ENCODE measurements at places on chromosomes 1 and 21.

GRCh38 chr21:24785033-24785432, 822.2 kb downstream of the MRPL39 start:
- no peak for DNase-seq

GRCh38 chr1:84939761-84940160, 46.8 kb upstream of the LPAR3 start:
- DNase-seq, result no peak

DNA sequence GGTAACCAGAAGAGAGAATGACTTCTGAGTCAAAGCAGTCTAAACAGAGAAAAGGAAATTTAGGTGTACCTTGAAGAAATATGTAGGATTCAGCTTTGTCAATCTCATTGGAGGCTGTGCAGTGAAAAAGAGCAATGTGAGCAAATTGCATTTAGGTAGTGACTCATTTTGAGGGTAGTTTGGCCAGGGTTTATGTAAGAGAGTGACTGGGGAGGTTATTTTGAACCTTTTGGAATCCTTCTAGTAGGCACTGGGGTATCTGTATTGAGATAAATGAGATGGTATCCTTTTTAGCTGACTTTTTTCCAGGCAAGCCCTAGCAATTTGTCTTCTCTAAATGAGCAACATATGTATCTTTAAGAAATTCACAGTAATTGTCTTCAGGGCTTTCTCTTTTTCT, 95.9 kb downstream of the DISP1 start:
- DNase-seq, result peak; percentile 77

- no peak for DNase-seq
Observed at GRCh38 chr1:68157416-68157815, 74.9 kb downstream of the WLS start.

DNA sequence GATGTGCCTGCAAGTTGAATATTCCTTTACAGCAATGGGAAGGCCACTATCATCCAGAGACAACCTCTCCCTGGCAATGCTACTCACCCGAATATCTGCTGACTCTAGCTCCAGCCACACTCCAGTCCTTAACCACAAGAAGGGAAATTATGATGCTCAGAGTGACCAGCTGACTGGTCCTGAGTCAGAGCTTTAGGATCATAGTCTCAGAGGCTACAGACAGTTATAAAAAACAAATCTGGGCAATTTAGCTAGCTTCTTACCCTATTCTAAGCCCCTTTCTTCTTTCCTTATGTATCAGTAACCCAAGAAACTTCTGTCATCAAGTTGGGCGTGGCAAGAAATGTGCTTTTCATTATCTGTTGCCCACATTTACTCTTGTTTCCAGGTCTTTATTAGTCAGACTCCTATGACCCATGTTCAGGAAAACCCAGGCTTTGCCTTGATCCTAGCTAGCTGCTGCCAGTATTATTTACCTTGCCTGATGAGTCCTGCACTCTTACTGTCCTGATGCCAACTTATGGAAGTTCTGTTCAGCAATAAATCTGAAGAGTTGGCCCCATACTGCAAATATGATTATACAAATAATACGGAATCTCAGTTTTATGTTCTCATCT, 207.0 kb downstream of the TTLL7 start:
- DNase-seq, result peak; percentile 17

DNA sequence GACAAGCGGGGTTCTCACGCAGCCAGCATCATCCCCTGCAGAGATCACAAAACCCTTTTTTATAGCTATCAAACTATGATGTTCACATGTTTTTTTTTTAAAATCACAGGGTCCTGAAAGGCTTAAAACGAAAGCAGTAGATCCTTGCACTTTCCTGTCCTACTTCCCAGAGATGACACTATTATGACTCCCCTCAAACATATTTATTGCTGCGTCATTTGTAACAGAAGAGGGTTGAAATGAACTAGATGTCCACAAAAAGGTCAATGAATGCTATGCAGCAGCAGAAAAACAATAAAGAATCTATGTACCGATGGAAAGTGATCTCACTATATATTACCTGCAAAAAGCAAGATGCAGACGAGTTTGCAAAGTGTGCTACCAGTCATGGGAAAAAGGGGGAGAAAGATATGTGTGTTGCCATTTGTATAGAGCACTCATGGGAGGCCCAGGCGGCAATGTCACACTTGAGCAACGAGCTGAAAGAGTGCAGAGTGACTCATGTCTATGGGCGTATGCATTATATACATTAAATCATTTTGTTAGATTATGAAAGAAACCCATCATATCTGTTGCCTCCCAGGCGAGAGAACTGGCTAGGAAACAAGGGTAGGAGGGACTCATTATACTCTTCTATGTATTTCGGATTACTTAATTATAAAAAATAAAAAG, 68.9 kb upstream of the PARP1 start:
- DNase-seq, result no peak

- DNase-seq, result no peak
Observed at GRCh38 chr1:84269306-84269705, 32.2 kb upstream of the SAMD13 start.

GRCh38 chr21:44419679-44420078, 35.6 kb upstream of the LRRC3 start:
- DNase-seq, result no peak

GRCh38 chr1:7424352-7424890, 346.7 kb upstream of the VAMP3 start:
- no peak for DNase-seq

DNA sequence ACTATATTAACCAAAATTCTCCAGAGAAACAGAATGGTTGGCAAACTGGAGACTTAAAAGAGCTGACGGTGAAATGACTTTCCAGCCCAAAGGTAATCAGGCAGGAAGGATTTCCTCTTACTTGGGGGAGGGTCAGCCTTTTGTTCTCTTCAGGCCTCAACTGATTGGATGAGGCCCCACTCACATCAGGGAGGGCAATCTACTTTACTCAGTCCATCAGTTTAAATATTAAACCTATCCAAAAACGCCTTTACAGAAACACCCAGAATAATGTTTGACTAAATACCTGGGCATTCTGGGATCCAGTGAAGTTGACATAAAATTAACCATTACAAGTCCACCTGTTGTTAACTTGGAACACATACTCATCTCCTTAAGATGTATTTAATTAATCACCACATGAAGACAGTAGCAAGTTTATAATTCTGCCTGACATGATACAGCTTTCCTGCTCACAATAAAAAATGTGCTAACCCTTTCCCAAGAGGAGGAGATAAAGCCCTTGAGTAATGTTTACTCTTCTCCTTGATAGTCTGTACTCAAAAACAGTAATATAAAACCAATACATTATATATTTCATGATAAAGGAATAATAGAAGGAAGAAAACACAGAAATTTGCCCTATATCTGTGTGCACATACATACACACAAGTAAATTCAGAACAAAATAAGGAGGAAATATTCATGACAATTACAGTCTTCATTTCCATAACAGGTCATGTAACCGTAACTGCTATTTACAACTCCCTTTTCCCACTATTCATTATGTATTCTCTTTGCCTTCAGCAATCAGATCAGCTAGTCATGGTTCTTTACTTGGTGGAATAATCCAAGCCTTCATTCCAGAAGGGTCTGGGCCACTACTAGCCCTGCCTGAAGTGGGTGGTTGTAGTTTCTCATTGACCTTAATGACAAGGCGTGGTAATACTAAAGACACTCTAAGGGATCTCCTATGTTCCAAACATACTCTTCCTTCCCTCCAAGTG, 107.5 kb upstream of the RUNX1 start:
- DNase-seq, result no peak

DNA sequence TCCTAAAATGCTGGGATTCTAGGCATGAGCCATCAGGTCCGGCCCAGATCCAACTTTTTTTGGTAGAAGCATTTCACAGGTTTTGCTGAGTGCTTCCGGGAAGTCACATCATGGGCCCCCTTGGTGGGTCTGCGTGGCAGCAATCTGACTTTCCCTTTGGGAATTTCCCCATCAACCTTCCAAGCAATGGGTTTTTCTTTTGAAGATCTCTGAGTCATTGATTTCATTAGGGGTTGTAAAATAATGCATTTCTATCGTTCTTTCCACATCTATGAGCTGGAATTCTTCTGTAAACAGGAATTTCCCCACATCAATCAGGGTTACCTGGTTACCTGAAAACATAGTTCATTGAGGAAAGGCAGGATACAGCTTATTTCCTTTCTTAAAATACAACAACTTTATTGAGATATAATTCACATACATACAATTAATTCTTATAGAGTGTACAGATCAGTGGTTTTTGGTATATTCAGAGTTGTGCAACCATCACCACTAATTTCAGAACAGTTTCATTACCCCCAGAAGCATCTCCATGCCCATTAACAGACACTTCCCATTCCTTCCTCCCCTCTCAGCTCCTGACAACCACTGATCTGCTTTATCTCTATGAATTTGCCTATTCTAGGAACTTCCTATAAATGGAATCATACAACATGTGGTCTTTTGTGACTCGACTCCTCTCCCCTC, 9.9 kb upstream of the ZBTB17 start:
- DNase-seq, result no peak

DNA sequence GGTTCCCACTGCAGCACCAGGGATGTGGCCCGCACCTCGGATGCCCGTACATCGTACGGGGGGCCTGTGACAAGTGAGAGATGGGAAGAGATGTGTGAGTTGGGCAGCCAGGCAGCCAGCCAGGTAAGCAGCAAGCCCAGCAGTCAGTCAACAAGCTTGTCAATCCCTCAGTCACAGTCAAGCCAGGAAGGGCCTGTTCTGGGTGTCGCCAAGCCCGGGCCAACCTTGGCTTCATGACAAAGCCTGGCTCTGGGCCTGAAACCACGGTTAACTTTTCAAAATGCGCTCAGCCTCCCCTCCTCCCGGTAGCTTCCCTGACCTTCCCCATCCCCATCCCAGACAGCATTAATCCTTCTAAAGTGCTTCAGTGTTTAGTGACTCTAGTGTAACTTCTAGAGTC, 31.8 kb downstream of the MYOM3 start:
- DNase-seq, result no peak

DNA sequence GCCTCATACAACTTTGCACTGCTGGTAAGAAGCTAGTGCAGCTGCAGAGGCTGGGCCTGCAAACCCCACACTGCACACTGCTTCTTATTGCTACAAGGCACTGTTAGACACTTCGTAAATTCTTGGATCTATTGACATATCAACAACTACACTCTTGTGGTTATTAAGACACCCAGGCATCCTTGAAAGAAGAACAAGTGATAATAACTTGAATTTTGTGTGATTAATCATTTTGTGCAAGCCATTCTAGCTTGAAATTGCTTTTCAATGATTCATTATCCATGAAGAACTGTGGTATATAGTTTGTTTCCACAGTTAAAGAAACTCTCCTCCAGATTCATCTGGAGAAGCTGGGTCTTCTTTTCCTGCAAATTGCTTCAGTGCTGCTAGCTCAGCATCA, 33.7 kb upstream of the IFI44L start:
- DNase-seq, result peak; percentile 25

GRCh38 chr1:47919113-47919833, 77.9 kb downstream of the TRABD2B start:
- DNase-seq, result no peak

- no peak for DNase-seq
Observed at GRCh38 chr1:94675373-94675772, 133.8 kb upstream of the F3 start.

- DNase-seq, result no peak
Observed at GRCh38 chr21:31798842-31799704, 67.2 kb upstream of the SCAF4 start.

- no peak for DNase-seq
Observed at GRCh38 chr1:1181938-1182410, 8.3 kb downstream of the TTLL10 start.

- no peak for DNase-seq
Observed at GRCh38 chr1:100769323-100769722, 49.8 kb downstream of the VCAM1 start.

- DNase-seq, result no peak
Observed at GRCh38 chr1:111468717-111469100, 5.1 kb upstream of the C1orf162 start.

GRCh38 chr1:6424000-6424565, 493 bp upstream of the ESPN start:
- DNase-seq, result no peak

DNA sequence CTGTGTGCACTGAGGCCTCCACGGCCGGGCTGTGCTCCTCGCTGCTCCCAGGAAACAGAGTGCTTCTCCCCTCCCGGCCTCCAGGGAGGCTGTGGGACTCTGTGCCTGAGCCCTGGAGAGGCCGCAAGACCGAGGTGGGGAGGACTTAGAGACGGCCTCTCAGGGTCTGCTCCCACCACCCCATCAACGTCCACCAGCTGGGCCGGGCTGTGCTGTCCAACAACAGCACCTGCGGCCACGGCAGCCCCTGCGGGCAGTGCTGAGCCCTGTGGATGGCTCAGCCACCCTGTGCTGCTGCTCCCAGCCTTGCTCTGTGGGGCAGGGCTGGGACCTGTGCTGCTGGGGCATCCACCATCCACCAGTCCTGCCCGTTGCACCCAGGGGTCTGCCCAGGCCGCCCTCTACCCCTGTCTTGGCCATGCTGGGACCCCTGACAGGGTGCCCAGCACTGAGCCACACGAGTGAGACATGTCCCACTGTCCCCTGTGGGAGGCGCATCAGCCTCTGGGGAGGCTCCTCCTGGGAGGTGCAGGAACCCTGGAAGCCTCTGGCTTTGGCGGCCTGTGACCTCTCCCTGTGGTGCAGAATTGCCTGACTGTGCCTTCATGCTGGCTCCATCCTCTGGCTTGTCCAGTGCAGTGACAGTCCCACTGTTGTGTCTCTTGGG, 31.2 kb upstream of the LRRC3 start:
- DNase-seq, result no peak

DNA sequence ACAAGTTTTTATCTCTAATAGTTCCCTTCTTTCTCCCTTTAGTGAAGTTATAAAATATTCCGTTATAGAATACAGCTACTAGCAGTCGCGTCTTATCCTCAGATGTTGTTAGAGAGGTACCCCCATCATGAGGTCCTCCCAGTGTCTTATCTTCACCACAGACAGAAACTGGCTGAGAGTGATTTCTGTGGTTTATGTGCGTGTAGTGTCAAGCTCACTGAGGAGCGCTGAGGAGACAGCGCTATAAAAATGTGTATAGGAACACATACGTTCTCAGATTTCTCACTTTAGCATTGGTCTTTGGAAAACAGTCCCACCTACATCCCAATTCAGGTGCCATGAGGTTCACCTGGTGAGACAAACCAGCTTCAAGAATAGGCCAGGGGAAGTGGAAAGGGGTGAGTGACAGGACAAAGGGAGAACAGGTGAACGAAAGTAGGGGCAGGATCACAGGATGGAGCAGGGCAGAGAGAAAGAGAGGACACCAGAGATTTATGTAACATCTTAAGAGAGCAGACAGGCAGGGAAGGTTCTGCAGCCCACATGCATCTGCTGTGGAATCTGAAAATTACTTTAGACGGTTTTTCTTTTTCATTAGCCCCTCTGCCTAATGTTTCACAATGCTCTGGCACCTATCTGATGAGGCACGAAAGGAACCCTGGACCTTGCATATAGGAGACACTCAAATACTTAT, 2.7 kb upstream of the PLEKHO1 start:
- no peak for DNase-seq

- DNase-seq, result no peak
Observed at GRCh38 chr1:206427291-206427690, 43.0 kb upstream of the IKBKE start.

GRCh38 chr1:1371364-1371745, 3.7 kb downstream of the AURKAIP1 start:
- DNase-seq, result no peak

All from fibroblast of the aortic adventitia (primary cell).